Stimulated activated CD4-positive, alpha-beta T cell treated with anti-CD3 and anti-CD28 coated beads, TNF-alpha, amount 100 ng/mL, for 24 hours (primary cell): ENCODE measurements at places on chromosomes 5 and 9.

DNA sequence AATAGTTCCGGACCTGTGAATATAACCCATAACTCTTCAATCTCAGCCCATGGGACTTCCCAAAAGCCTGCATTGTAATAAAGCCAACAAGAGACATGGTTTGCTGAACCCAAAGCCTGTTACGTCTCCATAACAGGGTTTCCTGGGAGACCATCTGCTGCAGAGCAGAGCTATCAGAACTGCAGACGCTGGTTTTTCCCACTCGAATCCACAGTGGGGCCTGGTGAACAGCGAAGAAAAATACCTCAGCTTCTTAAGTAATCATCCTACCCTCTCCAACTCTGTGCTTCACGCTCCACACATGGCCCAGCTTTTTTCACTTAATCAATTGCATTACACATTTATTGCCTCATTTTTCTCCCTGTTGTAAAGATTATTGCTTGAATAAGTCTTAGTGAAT lies 409.5 kb upstream of the GRIA1 start:
- DNase-seq, result no peak

GRCh38 chr5:8209500-8209899 lies 340.6 kb downstream of the MTRR start:
- DNase-seq, result no peak

DNA sequence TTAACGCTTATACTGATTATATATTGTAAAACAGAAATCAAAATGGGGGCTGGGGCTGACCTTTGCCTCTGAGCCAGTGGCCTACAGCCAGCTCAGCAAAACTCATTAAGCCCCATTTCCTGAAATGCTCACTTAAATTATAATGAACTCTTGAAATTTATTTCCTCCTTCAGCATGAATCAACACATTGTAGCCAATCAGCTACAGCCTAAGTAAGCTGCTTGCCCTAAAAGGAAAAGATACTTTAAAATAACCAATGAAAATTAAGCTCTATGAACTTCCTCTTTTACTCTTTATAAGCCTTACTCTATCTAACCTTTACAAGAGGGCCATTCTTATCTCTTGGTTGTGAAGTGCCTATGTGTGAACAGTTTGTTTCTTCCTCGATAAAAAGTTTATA lies 33.5 kb upstream of the SUB1 start:
- no peak for DNase-seq

GRCh38 chr9:135692410-135692809 lies 6.9 kb downstream of the SOHLH1 start:
- no peak for DNase-seq

GRCh38 chr5:171669571-171669970 lies 116.0 kb upstream of the SMIM23 start:
- no peak for DNase-seq

DNA sequence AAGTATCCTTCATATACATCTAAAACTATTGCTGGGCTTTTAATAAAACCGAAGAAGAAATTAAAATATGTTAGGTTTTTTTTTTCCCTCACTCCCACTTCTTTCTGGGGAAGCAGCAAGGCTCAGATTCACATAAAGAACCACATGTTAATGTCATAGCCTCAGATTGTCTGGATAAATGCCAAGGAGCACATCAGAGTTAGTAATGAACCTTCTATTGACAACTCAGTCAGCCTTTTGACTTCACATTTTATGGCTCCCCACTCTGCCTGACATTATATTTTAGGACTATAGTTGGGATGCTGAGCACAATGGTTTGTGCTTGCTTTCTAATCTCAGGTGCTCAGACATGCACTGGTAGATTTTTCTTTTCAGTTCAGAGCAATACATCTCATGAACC lies 21.8 kb downstream of the DMAC1 start:
- no peak for DNase-seq

DNA sequence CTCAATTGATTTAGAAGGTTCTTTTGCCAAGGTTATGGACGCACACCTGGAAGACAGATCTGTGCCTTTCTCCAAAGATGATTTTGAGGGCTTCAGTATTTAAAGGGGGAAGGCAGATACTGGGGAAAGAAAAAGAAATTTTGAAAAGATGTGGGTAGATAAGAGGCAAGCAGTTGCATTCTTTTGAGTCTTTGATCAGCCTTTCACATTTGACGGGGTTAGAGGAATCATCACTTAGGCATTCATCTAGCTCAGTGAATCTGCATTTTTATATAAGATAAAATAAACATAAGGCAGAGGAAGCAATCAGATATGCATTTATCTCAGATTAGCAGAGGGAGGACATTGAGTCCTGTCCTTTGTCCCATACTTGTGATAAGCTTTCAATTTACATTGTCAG lies 243.4 kb upstream of the RAI14 start:
- DNase-seq, result no peak

GRCh38 chr5:88214655-88215054 lies 54.0 kb downstream of the TMEM161B start:
- DNase-seq, result no peak

- DNase-seq, result no peak
Measured at GRCh38 chr5:132026516-132027008, 15.1 kb upstream of the ACSL6 start.

DNA sequence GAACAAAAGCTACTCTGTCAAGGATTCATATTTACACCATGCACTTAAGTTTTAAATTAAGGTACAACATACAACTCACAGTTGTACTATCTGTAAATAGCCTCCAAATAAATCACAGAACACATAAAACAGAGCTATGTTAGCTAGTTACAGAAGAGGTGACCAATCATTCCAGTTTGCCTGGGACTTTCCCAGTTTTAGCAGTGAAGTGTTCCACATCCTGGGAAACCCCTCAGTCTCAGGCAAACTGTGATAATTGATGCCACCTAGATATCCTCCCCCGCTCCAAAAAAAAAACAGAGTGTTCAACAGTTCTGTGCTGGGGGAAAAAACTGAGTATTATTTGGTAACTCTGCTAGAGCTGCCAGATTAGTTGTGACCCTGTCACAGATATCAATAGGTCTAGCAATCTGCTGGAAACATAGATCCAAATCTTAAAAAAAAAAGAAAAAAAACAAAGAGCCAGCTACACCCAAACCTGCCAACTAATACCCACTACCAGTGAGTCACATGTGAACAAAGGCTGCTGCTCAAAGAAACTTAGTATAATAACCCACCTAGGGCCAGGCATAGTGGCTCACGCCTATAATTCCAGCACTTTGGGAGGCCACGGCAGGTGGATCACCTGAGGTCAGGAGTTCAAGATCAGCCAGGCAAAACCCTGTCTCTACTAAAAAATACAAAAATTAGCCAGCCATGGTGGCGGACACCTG lies 5.7 kb downstream of the TBCA start:
- DNase-seq, result no peak

DNA sequence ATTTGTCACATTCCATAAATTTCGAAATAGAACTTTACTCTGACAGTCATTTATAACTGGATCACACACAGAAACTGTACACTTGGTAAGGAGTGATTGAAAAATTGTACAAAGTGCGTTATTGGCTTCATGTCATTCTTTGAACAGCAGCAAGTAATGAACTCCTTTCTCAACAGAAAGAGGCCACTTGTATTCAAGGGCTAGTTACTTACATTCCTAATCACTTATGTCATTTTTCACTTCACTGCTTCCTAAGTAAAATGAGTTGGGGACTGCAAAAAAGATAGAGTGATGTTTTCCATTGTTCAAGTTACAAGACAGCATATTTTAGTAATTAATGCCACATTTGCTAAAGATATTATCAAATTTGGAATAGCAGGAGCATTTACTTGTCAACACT lies 893.2 kb downstream of the DTWD2 start:
- DNase-seq, result no peak

DNA sequence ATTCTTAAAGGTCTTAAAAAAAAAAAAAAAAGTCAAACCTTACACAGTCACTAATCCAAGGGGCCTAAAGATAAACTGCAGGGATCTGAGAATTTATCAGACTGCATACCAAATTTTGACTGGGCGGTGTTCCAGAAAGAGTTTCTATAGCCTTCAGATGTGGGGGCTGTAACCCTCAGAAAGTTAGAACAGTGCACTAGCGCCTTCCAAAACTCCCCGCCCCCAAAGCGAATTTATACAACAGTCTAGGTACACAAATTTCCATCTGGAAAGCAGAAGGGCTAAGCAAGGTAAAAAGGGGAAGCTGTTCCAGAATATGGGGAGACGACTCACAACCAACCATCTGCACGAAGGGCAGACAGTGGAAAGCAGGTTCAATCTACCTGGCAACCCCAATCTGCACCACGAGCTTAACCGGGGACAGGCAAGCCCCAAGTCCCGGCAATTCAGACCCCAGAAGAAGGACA lies 813 bp downstream of the ERMP1 start:
- DNase-seq, result no peak

DNA sequence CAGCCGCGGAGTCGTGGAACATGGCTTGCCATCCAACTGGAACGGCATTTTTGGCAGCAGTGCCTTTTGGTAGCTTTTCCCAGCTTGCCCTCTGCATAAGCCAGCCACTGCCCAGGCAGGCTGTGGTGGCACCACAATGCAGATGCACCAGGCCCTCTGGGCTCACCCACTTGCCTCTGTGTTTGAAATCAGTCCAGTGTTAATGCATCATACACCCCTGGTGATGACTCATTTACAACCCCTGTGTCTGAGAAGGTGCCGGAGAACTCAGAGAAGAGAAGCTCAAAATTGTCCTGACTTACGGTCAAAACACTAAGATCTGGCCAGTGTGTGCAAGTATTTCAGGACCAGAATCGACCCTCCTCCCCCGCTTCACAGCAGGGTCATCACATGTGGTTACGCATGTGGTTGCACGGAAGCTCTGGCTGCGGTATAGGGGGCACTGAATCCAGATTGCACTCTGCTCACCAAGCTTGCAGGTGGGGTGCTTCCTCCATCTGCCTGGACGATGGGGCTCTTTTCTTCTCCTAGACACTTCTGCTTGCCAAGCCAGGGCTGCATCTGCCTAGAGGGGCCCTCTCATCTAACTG lies 66.5 kb upstream of the SMIM15 start:
- no peak for DNase-seq

GRCh38 chr9:126069400-126069955 lies 257.2 kb upstream of the MVB12B start:
- DNase-seq, result no peak

DNA sequence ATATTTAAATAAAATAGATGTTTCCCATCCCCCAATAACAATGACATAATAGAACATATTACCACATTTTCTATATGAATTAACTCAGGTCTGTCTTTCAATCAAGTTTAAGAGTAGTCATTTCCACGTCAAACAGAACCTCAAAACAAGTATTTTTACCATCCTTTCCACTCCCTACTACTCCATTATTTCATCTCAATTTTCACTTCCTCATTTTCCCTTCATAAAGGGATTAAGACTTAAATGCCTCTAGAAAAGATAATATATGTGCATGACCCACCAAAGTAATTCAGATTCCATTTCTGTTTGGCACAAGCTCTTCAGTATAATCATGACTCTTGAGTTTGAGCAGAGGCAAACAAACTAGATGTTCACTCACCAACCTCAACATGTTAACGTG lies 40.4 kb downstream of the ELOVL7 start:
- DNase-seq, result no peak

GRCh38 chr9:120878188-120879130 lies 1.5 kb upstream of the PHF19 start:
- DNase-seq, result no peak

GRCh38 chr9:37966412-37967013 lies 62.6 kb upstream of the SLC25A51 start:
- DNase-seq, result no peak

DNA sequence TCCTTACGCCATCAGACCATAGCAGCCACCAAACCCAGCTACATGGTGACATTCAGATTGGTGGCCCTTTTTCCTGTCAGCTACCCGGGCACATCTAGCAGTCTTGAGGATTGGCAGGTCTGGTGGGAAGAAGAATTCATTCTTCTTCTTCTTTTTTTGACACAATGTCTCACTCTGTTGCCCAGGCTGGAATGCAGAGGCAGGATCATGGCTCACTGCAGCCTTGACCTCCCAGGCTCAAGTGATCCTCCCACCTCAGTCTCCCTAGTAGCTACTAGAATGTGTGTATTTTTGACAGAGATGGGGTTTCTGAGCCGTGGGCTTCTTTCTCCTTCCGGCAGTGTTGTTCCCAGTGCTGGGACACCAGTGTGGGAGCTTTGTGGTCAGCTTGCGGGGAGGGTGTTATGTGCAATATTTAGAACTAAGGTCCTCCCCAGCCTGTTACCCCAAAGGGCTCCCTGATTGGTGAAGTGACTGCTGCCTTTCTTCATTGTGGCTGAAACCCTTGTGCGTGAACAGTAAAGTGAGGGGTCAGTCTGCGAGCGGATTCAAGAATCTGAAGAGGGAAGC lies 3.4 kb downstream of the NTMT1 start:
- DNase-seq, result no peak

DNA sequence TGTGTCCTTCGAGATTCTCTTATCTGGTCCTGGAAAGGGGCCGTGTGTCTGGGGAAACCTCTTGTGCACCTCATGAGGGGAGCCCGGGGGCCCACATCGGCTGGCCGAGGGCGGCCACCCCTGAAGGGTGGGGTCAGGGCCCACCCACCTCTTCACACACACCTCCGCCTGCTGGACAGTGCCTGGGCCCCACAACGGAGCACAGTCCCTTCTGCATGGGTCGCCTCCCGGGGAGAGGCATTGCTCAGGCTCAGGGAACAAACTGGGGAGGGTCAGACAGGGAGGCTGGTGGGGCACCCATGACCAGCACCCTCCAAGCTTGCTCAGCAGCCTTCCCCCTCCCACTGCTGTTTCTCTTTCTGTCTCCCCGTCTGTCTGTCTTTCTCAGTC lies 1.3 kb upstream of the LRRC14B start:
- DNase-seq, result no peak

DNA sequence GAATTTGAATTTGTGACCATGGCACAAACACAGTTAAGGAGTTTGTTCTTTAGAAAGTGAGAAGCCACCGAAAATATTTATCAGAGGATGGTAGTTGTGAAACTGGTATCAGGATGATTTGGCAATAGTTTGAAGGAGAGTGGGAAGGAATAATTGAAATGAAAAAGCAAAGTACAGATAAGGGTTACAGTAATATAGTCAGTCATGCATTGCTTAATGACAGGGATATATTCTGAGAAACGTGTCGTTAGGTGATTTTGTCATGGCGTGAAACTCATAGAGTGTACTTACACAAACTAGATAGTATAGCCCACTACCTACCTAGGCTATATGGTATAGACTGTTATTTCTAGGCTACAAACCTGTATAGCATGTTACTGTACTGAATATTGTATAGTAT lies 84.2 kb downstream of the GPBP1 start:
- DNase-seq, result no peak

GRCh38 chr5:65674749-65675148 lies 47.2 kb downstream of the SGTB start:
- no peak for DNase-seq

DNA sequence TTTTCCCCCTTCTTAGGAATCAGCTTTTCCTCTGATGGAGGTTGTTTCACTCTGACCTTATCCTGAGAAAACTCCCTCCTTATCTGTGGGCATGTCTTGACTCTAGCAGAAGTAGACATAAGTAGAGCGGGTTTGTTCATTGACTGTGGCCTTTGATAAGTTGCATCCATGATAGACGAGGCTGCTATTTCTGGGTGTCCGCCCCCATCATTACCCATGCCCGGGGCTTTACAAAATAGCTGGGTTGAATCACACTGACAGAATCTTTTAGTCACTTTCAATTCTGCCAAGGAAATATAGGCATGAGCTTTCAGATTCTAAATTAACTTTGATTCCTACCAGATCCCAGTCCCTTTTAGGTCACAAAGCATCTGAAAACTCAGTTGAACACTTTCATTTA lies 223.8 kb downstream of the SEC61B start:
- DNase-seq, result no peak
